Lung (tissue), 17 donors: ENCODE measurements at places on chromosomes 2 and 18.

- no peak for DNase-seq
These were observed 669.1 kb downstream of the GALR1 start for GRCh38 chr18:77918730-77919129.

DNA sequence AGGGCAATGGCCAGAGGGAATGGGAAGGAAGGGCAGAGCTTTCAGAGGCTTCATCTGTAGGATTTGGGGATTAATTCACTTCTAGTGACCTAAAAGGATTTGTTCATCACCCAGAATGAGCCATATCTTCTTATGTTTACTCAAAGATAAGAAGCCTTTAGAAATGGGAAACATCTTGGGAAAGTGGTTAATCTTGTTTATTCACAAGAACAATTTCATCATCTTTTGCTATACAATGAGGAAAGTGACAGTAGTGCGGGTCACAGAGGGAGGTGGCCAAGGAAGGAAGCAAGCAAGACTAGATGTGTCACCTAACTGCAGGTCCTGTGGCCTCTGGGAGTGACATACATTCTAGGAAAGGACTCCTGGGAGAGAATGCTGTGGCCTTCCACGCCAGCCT lies 140.4 kb upstream of the ALPP start:
- DNase-seq, result no peak

DNA sequence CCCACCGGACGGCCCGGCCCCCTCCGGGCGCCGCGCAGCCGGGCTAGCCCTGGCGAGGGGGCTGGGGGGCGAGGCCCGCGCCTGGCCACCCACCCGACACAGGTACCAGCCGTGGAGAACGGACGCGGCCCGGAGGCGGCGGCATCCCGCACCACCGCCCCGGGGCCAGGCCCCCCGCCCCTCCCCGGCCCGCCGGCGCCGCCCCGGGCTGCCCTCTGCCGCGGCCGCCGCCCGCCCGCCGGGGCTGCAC lies 405 bp downstream of the SOS1 start:
- DNase-seq, result no peak

DNA sequence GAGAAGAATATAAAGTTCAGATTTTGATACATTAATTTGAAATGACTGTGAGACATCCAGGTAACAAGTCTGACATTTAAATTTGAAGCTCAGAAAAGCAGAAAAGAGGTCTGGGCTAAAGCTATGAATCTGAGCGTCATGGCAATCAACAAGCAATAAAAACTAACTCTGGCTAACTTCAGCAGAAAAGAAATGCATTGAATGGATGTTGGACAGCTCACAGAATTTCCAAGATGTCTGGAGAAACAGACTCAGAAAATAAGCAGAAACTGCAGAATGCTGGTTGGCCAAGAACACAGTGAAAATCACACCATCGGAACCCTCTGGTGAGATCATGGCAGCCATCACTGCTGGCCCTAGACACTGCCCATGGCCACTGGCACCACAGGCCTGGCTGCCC lies 366.6 kb downstream of the METTL4 start:
- DNase-seq, result no peak

DNA sequence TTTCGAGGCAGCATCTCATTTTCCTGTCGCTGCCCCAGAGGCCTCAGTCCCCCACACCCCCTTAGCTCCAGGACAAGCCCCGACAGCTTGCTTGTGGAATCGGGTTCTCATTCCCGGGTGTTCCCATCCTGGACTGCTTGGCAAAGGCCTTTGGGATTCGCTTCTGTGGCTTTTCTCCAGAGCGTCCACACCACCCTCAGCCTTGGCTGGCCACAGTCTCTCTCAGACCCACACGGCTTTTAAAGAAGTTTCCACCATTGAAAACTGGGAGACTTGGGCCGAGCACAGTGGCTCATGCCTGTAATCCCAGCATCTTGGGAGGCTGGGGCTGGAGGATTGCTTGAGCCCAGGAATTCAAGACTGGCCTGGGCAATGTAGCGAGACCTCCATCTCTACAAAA lies 2.7 kb downstream of the ESPNL start:
- no peak for DNase-seq

- no peak for DNase-seq
These were observed 84.2 kb upstream of the RPE start for GRCh38 chr2:209918251-209918650.

DNA sequence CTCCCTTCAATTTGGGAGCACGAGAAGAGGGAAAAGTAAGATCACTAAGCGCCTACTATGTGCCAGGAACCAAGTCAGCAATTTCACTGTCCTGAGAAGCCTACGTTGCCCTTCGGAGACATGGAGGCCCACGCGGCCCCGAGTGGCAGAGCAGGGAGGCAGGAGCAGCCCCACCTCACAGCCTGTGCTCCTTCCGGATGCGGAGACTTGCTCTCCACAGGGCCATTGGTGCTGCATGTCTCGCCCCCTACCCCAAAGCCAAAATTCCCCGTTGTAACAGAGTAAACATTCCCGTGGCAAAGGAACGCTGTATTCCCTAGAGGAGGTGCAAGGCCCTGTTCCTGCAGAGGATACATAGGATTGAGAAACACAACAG lies 4.5 kb downstream of the SLC14A2 start:
- DNase-seq, result no peak

DNA sequence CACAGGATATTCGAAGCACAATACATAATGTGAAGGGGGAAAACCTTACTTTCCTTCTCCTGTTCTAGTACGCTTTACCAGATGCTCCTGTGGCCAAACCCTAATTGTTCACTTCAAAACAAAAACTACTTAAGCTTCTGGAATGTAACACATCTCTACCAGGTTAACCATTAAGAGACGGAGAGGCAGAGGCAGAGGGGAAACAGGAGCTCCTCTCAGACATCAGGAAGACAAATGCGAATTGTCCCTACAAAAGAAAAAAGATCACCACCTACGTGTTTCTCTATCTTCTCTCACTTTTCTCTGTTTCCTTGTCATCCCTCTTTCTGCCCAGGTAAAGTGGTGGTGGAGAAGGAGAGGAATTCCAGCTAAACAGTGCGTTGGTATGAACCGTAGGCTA lies 266.8 kb downstream of the NRXN1 start:
- DNase-seq, result no peak

- no peak for DNase-seq
These were observed 35.3 kb downstream of the SPRED2 start for GRCh38 chr2:65397122-65397521.

DNA sequence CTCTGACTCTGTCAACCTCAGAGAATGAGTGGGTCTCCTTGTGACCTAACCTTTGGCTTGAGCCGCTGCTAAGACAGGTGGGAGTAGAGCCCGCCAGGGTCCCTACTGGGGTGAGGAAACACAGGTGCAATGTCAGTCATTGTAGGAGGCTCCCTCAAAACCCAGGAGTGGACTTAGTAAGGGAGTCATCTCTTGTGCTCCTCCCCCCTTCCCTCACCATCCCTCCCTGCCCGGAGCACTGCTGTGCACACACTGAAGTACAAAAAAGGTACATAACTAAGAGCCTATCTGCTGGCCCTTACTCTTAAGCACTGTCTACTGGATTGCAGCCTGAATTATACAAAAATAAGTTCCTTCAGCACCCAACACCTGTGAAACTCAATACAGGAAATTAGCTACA lies 77.2 kb downstream of the MYO3B start:
- DNase-seq, result no peak
